ENCODE measurements at places on chromosomes 6 and 20.
A peak's percentile ranks its signal among the peaks of the same experiment; 100 is the strongest.

GRCh38 chr20:53828682-53829254, 235.1 kb upstream of the ZNF217 start:
- peak; percentile 97 for DNase-seq

DNA sequence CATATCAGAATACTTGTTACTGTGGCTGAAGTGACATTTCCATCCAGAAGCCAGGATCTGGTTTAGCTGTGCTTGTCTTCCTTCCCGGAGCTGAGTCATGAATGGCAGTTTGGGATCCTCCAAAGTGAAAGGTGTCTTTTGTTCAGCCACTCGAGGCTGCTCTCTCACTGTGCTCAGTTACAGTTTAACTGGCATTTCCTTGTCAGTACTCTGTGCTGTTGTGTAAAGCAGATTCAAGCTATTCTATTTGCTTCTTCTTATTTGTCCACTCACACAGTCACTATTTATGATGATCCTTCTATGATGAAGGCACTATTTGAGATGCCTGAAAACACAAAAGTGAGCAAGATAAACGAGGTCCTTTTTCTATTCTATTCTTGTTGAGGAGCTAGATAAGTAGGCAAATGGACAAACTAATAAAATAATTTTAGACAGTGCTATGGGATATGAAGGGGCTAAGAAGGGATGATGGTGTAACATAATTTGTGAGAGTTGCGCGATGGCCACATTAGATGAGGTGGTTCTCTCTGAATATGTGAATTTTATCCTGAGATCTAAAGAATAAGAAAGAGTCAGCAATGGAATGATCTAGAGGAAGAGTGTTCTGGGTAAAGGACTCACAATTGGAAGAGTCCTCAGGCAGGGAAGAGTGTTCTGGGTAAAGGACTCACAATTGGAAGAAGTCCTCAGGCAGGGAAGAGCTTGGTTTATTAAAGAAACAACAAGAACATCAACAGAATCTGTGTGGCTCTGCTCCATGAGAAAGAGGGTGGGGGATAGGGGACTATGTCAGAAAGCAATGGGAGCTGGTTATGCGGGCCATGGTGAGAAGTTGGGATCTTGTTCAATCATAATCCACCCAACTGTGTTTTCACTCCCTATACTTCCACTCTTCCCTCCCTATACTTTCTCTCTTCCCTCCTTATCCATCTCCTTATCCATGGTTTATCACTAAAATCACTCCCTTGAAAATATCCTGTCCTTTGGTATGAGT, 40.1 kb downstream of the CYP24A1 start:
- no peak for DNase-seq

DNA sequence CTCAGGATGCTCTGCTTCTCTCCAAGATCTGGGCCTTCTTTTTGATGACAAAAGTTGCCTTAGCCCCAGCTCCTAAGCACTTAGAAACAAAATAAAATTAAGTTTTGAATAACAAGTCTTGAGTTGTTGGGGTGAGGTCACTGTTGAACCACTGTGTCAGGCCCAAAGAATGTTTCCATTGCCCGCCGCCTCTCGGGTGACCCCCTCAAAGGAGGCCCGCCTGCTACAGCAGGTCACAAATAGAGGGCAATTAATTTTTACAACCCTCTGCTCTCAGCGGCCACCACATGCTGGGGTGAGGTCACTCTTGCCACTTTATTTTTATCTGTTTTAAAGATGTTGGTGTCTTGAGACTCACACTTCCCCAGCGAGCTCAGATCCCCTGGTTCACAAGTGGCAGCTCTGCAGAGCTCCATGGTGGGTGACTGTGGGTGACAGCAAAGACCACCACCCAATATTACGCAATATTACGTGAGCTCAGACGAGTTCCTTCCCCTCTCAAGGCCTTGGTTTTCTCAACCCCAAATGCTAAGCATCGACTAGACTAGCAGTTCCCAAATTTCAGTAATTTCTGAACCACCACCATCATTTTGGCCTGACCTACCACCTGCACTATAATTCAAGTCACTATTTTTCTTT, 247.7 kb upstream of the PMEPA1 start:
- no peak for DNase-seq

GRCh38 chr6:114556846-114557488, 214.1 kb upstream of the HS3ST5 start:
- no peak for DNase-seq

- peak; percentile 50 for DNase-seq
These were observed 11.0 kb downstream of the HRH3 start for GRCh38 chr20:62208795-62209755.

DNA sequence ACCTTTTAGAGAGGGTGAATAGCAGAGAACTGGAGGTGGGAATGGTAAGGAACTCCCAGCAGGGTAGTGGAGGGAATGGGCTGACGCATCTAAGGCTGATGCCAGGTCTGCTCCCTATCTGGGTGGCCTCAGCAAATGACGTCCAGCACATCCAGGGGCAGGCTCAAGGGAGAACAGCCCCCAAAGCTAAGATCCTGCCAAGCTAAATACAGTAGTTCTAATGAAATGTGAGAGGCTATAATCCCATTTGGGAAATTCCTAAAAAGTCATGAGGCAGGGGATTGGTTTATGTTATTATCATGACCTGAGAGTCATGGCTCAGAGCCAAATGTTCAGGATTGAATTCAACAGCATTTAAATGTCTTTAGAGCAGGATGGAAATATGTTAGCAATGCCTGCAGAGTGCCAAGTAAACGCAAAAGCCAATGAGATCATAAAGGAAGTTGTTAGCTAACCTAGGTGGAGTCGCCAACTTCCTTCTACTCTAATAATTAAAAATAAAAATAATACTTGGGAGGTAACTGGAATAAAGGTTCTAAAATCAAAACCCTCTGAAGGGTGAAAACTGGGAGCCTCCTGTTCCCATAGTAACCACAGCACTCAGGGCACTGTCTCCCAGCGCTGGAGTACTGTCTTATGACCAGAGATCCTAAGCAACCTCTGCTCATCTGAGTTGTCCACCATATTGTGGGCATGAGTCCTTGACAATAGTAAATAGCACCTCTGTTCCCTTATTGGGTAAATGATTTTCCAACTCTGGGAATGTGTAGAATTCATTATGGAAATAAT, 34.8 kb downstream of the IYD start:
- DNase-seq = peak; percentile 92

DNA sequence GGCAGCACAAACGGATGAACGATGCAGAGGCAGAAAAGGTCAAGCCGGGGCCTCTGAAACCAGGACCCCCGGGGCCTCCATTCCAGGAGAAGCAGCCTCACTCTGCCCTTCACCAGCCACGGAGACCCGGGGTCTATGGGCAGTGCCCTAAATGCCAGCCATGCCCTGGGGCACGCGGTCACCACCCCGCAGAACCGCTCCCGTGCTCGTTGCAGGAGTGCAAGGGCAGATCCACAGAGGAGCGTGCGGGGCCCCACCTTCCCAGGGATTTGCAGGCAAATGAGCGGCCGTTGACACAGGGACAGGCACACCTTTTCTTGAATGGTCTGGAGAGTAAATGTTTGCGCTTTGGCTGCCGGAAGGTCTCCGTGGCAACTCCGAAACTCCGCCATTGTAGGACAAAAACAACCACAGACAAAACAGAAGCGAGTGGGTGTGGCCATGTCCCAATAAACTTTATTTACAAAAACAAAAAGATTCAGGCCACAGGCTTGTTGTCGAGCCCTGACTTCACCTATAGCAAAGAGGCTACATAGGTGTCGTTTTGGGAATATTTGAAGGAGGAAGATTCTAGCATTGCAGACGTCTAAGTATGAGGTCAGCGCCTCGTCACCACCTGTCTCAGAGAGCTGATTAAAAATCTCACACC, 163.3 kb downstream of the TAF4 start:
- DNase-seq = no peak

GRCh38 chr6:154386848-154387717, 30.5 kb upstream of the IPCEF1 start:
- peak; percentile 65 for DNase-seq

- no peak for DNase-seq
These were observed 476.7 kb upstream of the EPHA7 start for GRCh38 chr6:93896081-93896480.

DNA sequence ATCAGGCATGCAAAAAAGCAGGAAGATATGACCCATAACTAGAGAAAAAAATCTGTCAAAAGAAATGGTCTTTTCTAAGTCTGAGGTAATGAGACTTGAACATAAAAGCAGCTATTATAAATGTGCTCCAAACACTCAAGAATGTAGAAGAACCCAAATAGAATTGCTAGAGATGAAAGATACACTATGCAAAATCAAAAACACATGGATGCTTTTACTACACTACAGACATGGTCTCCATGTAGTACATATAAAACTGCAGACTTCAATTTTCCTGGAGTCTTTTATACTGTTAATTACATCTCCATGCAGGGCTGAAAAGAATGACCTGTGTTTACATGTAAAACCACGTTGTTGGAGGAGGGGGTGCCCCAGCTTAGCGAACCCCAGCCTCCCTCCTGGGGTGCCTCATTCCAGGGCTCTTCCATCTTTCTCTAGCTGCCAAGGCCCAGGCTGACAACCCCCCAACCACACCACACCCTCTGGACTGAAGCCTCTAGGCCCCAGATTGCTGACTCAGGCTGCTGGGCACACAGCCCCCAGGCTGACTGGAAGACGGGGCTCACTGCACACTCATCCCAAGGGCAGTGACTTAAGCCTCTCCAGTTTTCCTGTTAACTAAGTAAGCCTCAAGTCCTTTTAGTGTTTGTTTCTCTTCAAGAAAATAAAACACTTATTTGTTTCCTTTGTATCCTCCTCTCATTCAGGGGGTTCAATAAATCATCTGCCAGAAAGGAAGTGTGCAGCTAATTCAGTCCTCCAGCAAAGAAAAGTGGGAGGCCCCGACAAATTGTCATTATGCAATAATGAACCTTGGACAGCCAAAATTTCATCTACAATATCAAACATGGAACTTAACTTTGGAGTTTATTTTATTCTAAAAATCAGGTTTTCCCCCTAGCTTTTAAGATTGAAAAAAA, 26.0 kb upstream of the PLAGL1 start:
- DNase-seq = no peak

DNA sequence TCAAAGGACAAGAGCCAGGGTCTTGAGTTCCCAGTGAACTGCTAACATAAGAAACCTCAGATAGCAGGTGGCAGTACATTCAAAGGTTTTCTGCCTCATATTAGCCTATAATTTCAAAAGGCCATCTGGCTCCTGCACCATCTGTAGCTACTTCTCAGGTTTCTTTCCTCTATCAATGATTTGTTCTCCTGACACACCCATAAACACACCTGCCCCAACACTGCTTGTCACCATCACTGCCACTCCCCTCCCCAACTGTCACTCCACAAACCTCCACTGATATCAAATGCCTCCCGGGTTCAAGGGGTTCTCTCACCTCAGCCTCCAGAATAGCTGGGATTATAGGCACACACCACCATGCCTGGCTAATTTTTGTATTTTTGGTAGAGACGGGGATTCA, 152.7 kb upstream of the SLC22A16 start:
- no peak for DNase-seq

- no peak for DNase-seq
These were observed 5.3 kb upstream of the SULF2 start for GRCh38 chr20:47790580-47790965.

GRCh38 chr6:75748003-75748742, 866 bp upstream of the MYO6 start:
- DNase-seq = no peak

DNA sequence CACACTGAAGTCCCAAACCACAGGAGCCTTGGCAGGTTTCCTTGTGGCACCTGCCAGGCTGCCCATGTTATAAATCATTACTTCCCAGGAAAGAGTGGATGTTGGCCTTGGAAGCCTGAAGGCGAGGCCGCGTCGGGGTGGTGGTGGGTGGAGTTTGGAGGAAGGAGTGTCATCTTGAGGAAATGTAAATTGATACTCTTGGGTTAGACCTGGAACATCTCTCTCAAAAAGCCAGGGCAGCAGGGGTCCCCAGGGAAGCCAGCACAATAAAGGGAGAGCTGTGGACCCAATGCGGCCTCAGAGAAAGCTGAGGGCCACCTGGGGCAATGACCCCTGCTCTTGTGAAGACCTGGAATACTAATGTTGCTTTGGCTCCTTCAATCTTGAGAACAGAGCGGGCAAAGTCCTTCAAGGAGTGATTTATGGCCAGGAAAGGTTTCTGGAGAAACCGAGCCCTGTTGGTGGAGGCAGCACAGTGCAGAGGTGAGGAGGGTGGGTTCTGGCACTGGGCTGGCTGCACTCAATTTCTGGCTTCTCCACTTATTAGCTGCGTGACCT, 26.3 kb upstream of the TRAF3IP2 start:
- no peak for DNase-seq

DNA sequence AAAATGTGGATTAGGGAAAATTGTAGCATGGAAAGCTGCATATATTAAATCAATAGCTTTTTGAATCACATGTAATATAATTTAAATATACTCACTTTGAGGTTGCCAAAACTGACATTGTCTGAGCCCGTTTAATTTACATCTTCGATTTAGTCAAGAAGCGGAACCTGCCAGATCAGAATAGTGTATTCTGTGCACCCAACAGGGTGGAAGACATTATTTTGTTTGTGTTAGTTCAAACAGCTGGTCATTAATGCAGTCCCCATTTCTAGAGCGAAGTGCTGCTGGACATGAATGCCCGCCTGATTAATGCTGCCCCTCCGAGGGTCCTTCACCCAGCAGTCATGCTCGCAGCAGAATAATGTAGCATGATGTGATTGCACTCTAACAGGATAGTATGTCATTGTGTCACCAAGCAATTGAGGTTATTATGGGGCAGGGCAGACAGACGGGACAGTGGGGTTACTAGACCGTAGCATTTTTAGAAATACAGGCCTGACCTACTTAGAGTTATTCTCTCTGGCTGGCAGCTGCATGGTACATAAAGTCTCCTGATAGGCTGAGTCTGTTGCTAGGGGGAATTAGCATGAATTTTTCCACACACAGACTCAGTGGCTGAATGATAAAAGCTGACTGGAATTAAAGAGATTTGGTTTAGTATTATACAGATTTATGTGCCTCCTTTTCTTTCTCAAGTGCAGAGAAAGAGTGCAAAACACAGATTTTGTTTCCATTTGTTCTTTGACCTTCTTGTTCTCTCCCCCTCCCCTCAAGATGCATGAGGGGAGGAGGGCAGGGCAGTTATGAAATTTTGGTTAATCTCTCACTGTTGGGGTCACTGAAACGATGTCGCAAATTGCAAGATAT, 147.1 kb downstream of the PRL start:
- peak; percentile 17 for DNase-seq

DNA sequence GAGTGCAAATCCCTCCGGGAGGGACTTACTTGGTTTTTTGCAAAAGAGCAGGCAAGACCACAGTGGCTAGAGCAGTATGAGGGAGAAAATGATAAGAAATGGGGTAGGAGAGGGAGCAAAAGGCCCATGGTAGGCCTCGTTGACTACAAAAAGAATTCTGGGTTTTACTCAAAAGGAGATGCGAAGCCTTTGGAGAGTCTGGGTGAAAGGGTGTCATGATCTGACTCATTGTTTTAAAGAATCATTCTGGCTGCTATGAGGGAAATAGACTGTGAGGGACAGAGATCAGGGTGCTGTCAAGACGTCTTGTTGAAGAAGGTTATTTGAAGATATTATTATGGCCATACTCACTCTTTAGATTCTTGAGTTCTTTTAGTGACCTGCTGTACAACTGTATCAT, 13.0 kb downstream of the TBC1D32 start:
- no peak for DNase-seq

- no peak for DNase-seq
These were observed 62.0 kb upstream of the PAX1 start for GRCh38 chr20:21643417-21643816.

- DNase-seq = no peak
These were observed 579 bp upstream of the BPHL start for GRCh38 chr6:3117912-3118352.

GRCh38 chr6:116314218-116314617, 34.5 kb upstream of the TSPYL1 start:
- DNase-seq = peak; percentile 5

Measured in dermis blood vessel endothelial cell (primary cell).